ENCODE measurements at places on chromosomes 1 and 21.

DNA sequence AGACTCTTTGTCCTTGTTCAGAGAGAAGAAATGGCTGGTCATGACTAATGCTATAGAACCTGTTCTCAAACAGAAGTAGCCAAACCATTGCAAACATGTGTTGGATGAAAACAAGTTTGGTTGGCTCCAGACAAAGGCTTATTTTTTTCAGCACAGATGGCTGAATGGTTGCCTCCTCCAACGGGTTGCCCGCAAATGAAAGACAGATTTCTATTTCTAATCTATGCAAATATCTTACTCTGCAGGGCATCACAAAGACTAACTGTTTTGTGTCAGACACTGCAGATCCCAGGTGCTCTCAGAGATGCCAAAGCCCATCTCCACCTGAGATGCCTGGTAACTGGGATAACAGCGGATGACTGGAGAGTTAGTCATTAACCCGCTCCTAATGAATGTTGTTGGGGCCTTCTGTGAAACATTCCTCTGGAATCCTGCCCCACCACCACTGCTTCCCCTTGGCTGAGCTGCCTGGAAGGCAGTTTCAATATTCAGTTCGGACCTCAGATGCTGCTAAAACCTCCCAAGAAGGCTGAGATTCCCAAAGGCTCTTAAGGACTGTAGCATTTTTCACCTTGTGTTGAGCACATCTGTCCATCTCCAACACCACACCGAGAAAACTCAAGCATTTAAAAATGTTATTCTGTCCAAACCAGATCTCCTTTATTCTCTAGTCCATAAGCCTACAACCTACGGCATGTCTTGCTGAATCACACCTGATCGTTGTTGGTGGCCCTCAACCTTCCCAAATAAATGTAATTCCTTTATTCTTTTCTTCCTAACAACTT is 104.4 kb downstream of the PTPN14 start:
- no peak for DNase-seq

- DNase-seq = no peak
Measured at GRCh38 chr1:167515893-167516321, 2.4 kb downstream of the CD247 start.

GRCh38 chr1:158147869-158148268 is 32.8 kb upstream of the CD1D start:
- no peak for DNase-seq

DNA sequence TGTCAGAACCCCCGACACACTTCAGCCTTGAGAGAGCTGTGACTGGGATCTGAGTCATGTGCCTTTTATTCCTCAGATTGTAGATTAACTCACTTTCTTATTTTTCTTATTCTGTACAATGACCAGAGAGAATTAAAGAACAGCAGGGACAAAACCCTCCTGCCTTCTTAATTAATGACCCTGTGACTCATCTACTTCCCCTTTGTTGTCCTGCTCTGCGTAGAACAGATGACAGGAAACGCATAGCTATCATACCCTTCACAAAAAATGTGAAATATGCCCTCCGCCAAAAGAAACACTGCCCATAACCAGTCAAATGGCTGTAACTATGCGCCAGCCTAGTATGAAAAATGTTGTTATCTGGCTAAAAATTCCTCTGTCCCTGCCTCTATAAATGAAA is 9.1 kb upstream of the PADI2 start:
- DNase-seq = no peak

GRCh38 chr1:3074800-3075199 is 5.8 kb downstream of the PRDM16 start:
- no peak for DNase-seq

DNA sequence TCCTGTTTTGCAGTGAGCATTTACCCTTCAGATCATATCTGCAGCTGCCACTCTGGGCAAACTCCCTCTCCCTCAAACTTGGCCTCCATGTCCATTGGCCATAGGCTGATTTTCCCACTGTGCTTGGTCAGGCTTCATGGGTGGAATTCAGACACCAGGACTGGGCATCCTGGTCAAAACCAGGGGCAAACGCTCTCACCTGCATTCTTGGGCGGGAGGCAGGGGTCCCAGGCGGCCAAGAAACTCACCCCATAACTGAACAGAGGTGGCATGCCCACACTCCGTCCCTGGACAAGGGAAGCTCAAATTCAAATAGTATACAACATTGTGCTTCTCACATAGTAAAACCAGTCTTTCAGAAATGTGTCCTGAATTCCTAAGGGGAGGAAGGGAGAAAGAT is 81.1 kb upstream of the ZNF648 start:
- DNase-seq = no peak

DNA sequence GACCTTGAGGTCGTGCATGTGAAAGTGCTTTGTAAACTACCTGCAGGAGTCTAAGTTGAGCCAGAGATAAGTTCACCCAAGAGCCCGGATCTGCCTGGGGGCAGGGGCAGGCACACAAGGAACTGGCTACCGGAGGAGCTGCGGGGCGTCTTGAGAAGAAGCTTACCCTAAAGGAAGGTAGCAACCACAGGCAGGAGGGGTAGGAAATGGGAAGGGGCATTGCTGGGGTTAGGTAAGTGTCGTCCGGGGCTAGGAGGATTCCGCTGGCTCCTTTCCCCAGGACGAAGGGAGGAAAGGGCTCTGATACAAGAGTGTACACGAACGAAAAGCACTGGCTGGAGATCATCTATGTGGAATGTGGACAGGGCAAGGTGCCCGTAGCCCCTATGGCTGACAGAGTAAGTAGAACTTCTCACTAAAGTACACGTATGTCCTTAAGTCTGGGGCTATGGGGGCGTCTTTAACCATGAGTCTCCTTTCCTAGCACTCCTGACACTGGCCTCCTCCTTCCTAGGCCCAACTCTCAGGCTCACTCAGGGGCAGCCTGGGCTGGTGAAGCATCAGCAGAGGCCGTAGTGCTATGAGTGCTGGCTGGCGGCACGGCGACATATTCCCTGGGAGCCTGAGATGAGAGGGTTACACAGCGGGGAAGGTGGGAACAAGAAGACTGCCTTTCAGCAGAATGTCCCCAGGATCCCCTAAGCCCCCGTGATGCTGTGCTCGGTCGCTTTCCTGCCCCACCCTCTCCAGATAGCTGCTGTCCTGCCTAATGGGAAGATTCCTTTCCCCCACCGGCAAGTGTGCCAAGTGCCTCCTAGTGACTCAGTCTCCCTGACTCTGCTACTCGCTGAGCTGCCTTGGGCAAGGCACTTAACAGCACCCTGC is 9.1 kb upstream of the GALNT2 start:
- DNase-seq = no peak

- no peak for DNase-seq
Measured at GRCh38 chr1:53634571-53634979, 104.4 kb downstream of the GLIS1 start.

DNA sequence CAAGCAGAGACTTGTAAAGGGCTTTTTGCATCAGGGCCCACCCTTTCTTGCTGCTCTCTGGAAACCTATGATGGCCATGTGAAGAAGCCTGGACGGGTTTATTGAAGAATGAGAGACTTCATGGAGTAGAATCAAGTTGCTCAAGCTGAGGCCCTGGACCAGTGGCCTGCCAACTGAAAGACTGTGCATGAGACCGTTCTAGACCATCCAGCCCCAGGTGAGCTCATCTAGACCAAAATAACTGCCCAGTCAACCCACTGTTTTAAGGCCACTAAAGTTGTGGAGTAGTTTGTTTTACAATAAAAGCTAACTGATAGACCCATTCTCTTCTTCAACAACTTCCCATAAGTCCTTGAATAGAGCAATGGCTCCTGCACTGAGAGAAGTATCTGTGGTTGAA is 11.8 kb upstream of the ENAH start:
- DNase-seq = no peak

GRCh38 chr1:112713466-112714312 is 1.4 kb downstream of the PPM1J start:
- DNase-seq = no peak

DNA sequence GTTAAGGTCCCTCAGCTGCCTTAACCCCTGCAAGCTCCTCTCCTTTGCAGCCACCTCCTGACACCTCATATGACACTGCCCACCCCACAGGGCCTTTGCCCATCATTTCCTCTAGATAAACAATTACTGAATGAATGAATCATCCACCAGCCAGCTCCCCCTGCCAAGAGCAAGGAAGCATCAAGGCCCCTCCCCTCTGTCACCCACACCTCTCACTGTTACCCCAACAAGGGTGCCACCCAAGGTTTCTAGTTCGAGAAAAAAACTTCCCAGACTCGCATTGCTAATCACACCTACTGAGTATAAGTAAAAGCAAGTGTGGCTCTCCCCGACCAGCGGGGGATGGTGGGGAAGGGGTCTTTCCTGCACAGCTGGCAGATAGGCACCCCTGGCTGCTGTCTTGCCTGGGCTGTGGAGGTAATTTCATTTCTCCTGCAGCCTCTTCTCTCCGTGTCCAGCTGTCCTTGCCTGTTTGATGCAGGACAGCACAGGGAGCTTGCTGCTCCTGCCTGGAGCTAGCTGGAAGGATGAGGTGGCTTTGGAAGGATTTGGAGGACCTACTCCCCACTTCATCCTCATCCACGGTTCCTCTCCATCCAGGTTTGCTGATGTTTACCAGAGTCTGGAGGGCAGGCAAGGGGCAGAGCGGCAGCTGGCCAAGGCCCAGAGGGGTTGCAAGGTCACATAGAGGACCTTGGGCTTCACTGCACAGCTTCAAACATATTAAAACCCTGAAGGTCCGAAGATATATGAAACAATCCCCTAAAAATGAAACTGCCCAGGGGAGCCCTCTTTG is 33.1 kb upstream of the LBR start:
- DNase-seq = no peak

DNA sequence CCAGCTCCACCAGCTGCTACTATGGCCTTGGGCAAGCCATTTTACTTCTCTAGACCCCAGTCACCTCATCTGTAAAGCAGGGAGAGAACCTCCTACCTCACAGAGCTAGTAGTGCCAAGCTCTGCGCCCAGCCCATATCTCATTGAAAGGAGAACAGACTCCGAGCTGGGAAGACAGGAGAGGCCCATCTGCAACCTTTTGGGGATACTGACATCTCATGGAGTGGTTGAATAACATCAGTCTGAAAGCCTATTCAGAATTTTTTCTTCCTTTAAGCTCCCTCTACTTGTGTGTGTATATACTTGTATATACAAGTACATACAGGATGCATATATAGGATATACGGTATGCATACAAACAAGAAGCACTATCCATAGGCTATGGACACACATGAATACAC is 279.5 kb upstream of the POU3F1 start:
- DNase-seq = no peak

GRCh38 chr1:22044690-22045420 is 7.7 kb upstream of the CDC42 start:
- DNase-seq = no peak

DNA sequence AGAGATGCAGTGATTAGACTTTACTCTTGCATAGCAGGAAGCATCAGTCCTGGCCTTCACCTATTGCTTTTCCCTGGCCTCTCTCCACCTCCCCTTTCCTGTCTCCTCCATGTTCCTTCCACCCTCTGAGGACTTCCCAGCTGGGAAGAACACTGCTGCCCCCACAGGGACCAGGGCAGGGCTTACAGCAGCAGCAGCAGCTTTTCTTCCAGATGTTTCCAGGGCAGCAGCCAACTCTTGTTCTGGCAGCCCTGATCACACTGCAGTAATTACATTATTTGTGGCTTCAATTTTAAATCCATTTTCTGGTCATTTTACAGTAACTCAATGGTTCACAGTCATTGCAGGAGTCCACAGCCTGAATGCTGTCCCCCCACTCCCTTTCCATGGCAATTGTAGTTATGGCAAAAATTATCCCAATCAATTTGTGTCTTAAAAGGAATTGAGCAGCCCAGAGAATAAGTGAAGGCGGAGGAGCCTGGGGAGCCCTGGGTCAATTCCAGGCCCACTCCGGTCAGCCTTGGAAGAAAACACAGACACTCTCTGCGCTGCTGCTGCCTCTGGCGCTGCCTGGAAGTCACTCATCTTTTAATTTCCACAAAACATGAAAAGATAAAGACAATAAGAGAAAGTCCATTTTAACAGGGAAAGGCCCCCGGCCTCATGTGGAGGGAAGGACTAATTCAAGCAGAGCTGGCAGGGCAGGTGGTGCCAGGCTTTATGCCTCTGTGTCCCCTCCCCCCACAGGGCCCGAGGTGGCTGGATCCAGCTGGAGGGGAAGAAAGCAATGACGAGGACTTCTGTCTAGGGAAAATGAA is 148.6 kb downstream of the GRIK3 start:
- DNase-seq = no peak

DNA sequence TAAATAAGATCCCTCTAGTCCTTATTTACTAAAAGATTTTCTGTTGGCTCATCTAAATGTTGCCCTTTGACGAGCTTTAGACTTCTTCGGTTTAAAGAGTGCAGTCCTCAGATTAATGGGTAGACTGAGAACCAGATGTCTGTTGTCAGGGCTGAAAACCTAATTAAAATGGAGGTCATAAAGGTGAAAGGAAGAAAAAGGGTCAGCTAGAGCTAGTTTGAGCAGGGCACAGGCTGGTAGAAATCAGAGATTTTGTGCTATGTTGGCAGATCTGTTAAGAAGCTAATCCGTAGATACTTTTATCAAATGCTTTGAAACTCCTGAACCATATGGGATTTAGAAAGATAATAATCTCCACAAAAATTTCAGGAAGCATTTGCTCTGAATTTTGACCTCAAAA is 959.0 kb downstream of the PLA2G4A start:
- DNase-seq = no peak

- no peak for DNase-seq
Measured at GRCh38 chr1:99758073-99758511, 8.3 kb downstream of the FRRS1 start.

GRCh38 chr1:118973531-118974137 is 14.5 kb downstream of the TBX15 start:
- DNase-seq = no peak

DNA sequence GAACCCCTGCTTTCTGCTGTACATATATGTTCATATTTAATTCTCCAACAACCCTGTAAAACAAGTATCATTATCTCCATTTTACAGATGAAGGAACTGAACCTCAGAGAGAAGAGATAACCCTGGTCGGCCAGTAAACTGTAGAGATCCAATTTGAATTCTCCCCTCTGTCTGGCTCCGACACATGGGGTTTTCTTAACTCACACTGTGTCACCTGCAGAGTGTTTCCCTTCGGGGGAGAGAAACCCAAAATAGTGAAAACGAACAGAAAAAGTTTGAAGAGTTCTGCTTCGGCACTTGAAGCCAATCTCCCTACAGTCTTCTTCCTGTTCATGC is 17.4 kb upstream of the BCAR3 start:
- no peak for DNase-seq

- DNase-seq = no peak
Measured at GRCh38 chr1:24996983-24997893, 67.2 kb upstream of the RUNX3 start.

DNA sequence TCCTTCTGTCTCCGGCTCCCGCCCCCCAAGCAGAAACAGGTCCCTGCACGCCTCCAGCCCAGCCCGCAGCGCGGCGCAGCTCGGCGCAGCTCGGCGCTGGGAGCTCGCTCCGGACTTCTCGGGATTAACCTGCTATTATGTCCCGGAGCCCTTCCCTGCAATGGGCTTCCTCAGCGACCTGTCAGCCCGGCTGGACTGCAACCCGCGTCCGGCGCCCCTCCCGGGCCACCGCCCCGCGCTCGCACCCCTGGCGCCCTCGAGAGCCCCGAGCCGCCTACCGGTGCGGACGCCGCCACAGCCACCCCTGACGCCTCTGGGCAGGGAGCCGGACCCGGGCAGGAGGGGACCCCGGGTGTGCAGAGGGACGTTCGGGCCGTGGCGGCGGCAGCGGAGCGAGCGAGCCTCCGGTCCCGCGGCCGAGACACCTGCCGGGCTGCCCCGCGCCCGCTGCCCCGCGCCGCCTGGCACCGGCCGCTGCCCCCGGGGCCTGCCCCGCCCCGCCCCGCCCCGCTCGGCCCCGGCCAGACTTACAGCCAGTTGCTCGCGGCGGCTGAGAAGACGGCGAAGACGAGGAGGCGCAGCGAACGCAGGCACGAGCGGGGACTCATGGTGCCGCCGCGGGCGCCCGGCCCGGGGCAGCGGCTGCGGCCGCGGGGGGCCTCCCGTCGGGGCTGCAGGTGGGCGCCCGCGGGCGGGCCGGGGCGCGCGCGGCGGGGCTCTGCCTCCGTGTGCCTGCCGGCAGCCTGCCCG is 407 bp downstream of the WNT4 start:
- DNase-seq = no peak
